ENCODE measurements at places on chromosomes 2 and 18. TPM values are rescaled to one million over a fixed set of nuclear protein-coding genes. Genes with fewer than 3 reads are reported as not detected.

DLX2 gene
- not detected for total RNA-seq

HYCC2 gene
- total RNA-seq: 6.2 TPM

TRIM54 gene
- not detected for total RNA-seq

IL37 gene
- not detected for total RNA-seq

DSEL gene
- 157 TPM for total RNA-seq

DNAH6 gene
- under 0.01 TPM for total RNA-seq

Measured in fibroblast of lung (primary cell).